ENCODE measurements at places on chromosomes 7 and 10.

- no peak for DNase-seq
Measured at GRCh38 chr7:150860291-150860977, 8.1 kb downstream of the AOC1 start.

DNA sequence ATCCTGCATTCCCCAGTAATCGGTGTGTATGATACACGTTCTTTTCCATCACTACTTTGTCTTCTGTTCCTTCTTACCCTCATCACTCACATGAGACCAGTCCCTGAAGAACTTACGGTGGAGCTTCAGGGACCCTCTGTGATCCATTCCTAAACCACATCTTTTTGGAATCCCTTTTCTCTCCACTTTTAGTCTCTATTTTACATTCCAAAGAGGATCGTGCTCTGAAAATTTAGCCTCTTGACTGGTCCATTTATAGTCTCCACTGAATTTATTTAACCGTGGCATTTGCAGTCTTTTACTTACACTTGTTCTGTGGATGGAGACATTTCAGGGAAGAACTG lies 109.1 kb downstream of the NT5C2 start:
- DNase-seq = no peak

- no peak for DNase-seq
Measured at GRCh38 chr7:12508554-12508953, 62.0 kb upstream of the SCIN start.

DNA sequence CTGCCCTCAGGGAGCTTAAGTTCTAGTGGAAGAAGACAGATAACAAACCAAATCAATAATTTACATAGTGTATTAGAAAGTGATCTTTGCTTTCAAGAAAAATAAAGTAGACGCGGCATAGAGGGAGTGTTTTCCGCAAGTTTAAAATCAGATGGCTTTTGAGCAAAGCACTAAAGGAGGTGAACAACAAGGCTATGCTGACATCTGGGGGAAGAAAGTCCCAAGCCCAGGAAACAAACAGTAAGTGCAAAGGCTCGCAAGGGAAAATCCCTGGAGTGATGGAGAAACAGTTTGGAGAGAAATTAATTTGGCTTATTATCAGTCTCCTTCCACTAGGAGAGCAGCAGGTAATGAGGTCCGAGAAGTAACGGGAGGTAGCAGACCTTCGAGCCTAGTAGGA lies 1.9 kb upstream of the CNNM2 start:
- DNase-seq = no peak

- no peak for DNase-seq
Measured at GRCh38 chr10:34018784-34019183, 684.3 kb upstream of the NRP1 start.

DNA sequence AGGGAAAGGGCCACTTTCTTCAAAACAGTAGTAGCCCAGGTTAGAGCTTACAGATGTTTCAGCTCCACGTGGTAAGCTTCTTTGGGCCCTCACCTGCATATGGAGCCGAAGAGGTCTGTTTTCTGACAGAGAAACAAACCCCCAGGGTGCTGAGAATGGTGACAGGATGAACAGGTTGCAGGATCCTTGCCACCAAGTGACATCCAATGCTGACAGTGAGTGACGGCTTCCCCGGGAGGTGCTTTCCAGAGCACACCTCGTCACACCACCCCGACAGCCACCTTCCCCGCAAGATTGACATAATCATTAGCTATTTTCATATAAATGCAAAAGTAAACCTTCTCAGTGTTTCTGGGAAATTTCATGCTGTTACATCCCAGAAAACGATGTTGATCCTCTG lies 109.3 kb upstream of the BTBD16 start:
- no peak for DNase-seq

GRCh38 chr7:107907790-107908189 lies 16.8 kb downstream of the DLD start:
- DNase-seq = no peak

DNA sequence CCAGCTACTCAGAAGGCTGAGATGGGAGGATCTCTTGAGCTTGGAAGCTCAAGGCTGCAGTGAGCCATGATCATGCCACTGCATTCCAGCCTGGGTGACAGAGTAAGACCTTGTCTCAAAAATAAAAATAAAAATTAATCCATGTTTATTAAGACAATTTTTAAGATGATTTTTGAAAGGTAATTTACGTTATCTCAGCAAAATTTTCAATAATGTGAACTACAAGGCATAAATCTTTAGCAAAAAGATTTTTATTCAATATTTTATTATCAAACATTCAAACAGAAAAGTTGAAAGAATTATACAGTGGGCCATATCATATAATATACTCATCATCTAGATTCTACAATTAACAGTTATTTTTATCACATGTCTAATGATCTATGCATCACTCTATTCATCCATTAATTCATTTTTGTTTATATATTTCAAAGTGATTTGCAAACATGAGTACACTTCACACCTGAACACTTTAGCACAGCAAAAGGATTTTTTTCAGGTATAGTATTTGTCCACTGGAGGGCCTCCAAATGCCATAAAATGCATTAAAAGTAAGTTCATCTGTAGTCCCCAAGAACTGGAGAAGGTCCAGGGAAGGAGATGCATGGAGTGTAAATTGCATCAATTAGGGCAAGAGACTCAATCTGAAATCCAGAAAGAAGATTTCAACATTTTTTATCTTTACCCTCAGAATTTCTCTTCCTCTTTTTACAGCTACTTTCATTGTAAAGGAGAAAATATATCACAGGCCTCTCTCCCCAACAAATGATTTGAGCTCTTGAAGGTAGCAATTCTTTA lies 38.6 kb upstream of the RSBN1L start:
- no peak for DNase-seq

- no peak for DNase-seq
Measured at GRCh38 chr7:53768186-53768585, 732.8 kb downstream of the POM121L12 start.

DNA sequence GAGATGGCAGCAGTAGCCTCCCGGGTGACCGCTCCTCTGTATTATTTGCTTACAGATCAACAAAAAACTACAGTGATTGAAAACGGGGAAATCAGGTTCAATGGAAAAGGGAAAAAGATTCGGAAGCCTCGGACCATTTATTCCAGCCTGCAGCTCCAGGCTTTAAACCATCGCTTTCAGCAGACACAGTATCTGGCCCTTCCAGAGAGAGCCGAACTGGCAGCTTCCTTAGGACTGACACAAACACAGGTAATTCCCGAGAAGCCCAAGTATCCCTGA lies 2.2 kb downstream of the DLX6 start:
- DNase-seq = no peak

DNA sequence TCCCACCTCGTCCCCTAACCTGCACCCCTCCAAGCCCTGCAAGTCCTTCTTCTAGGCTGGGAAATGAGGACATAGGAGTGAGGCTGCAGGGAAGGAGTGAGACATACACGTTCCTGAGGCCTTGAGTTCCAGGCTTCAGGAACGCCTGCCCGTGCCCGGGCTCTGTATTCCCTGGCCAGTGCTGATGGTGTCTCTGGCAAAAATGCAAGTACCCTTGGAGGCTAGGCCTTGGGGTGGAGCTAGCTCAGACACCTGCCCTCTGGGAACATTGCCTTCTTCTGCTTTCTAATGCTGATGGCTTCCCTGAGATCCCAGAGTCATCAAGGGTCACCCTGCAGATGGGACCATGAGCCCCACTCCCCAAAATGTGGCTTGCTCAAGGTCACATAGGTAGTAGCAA lies 76.0 kb downstream of the GRK5 start:
- DNase-seq = no peak

DNA sequence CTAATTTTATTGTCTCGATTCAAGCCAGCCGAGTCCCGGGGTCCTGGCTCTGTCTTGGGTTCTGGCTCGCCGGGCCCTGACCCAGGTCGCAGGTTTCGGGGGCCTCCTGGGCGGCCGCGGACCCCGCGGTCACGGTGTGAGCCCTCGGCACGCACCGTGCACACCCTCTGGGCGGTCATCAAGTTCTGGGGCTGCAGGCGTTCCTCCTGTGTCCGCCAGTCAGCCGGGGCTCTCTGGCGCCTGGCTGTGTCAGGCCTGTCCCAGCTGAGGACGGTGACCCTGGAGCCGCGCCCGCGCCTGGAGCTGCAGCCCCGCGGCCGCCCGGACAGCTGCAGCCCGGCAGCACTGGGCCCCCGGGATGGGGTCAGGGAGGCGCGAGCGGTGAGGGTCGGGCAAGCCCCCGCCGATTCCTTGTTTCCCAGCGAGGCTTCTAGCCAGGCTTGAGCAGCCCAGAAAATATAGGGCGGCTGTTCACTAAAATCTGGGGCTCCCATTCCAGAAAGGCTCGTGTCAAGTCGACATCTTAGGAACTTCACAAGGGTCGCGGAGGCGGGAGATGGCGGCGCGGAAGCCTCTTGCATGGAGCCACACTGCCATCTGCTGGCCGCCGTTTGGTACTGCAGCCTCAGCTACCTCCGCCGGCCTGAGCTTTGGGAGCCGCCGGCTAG lies 4.2 kb upstream of the HOXA7 start:
- DNase-seq = peak; percentile 44

DNA sequence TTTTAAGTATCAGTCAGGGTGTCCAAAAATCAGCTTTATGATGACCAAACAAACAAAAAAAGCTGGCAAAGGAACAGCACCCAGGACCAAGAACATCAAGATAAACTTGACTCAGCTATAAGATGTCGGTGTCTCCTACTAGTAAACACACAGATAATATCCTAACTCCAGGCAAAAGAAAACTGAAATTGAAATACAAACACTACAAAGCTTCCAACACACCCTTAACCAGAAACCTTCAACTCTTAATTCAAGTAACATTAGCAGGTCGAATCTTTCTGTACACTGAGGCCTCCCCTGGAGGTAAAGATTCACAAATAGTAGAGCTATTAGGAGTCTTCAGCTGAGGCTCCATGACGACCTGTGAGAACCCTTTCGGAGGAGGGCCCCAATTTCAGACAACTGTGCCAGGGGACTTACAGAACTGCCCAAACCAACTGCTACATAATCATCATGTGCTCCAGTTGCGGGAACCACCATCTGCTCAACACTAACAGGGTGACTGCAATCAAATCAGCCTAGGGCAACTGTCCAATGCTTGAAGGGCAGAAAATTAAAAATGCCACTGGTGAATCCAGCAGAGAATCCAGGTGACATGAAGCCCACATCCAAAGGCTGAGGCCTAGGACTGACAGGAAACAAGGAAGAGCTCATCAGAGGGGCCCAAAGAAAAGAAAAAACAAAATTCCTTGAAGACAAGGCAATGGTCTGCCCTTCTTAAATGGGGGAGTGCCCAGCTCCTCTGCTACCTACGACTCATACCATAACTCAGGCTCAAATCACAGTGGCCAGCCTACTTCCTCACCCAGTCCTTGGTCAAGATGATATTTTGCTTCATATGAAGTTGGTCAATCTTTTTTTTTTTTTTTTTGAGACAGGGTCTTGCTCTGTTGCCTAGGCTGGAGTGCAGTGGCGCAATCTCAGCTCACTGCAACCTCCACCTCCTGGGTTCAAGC lies 20.0 kb downstream of the XPNPEP1 start:
- DNase-seq = no peak

GRCh38 chr10:12417331-12417730 lies 68.0 kb downstream of the CAMK1D start:
- DNase-seq = no peak

GRCh38 chr10:79984851-79985250 lies 35.9 kb upstream of the SFTPD start:
- DNase-seq = peak; percentile 53

DNA sequence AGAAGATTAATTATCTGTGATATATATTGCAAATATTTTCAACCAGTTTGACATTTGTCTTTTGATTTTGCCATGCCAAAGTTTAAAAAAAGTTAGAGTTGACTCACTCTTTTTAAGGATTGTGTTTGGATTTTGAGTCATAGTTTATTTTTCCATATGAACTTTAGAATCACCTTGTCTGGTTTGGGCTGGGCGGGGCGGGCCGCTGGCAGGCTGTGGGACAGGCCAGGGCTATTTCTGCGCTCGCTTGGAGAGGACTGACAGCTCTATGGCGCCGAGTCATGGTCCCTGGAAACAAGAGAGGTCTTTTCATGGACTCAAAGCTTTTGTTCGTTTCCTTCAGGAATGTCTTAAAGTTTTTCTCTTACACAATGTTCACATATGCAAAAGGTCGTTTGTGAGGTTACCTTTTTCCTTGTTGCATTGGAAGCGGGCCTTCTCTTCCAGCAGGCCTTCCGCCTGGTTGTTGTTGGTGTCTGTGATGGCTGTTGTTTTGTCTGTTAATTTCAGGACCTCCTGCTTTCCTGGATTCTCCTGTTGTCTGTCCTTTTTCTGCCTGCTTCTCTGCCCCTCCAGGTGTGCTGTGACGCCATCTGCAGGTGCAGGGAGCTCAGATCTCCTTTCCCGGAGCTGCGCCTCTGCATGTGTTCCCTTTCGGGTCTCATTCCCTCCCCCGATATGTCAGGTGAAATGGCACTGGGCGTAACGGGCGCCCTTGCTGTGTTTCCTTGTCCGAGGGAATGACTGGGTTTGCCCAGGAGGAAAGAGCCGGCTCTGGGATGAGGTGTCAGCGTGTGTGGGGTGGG lies 53.8 kb downstream of the INPP5A start:
- no peak for DNase-seq

DNA sequence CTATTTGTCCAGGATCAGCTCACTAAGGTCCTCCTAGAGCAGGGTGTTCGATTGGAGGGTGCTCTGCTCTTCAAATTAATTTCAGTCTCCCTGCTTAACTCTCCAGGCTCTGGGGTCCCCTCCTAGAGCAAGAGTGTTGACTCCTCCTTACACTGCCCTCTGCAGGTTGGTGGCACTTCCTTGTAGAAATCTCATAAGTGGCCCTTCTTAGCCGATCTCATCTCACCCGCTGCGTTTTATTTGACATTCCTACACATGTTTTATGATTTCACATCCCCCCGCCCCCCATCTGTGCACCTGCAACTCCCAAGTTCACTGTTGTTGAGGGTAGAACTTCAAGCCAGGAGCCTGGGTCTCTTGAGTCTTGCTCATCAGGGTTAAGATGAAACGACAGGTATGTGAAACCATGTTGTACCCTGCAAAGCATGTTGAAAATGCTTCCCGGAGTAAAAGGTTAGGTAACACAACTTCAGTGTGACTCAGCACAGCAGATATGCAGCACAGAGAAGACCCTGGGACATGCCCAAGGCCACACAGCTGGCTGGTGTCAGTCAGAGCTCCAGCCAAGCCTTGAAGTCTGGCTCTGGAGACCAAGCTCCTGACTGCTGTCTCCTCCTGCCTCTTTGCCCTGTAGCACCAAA lies 171.2 kb downstream of the PRKAG2 start:
- DNase-seq = no peak

DNA sequence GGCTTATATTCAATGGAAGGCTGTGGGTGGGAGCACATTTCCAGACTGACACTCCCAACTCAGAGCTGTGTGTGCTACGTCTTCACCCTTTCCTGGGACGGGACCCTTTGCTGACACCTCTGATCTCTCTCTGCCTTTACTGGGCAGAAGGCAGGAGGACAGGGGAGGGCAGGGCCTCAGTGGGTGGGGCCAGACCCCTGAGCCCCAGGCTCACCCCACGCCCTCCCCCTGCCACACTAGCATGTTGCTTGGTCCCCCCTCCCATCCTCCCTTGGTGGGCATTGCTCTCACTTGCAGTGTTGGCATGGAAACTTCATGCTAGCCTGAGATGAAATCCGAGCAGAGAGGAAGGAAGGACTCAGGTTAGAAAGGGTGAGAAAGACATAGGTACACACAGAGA lies 18.4 kb downstream of the TMEM273 start:
- no peak for DNase-seq
